GOT3 (cell line): ENCODE measurements at places on chromosomes 4 and X.

DNA sequence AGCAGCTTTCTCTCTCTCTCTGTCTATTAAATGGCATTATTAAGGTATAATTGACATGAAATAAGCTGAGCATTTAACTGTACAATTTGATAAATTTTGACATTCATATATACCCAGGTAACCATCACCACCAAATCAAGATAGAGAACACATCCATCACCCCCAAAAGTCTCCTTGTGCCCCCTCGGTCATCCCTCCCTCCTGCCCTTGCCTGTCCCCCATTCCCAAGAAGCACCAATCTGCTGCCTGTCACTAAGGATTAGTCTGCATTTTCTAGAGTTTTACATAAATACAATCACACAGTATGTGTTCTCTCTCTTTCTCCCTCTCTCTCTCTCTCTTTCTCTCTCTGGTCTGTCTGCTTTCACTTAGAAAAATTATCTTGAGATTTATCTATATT lies 25.0 kb upstream of the TMEM154 start:
- DNase-seq, result no peak

GRCh38 chr4:145681956-145682355 lies 2.0 kb downstream of the C4orf51 start:
- DNase-seq, result no peak

DNA sequence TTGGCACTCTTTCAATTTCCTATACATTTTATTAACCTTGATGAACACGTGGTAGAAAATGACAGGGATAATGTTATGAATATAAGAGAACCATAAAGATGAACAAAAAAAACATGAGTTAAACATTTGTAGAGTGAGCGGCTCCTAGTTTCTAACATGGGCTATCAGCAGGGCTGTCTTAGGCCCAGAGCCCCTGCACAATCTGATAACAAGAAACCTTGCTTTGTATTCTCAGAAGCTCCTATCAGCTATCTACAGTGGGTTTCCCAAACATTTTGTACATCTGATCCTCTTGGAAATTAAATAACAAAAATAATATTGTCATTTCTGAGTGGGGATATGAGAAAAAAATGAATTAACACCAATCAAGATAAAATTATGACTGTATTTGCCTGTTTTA lies 10.6 kb upstream of the RBPJ start:
- DNase-seq, result no peak

- DNase-seq, result peak; percentile 52
Observed at GRCh38 chrX:2928583-2929434, at the start of gene ARSD. Gene ARSD, minus strand, starts transcription at chrX:2929339. Its CDS starts 64 bp downstream, at chrX:2929275.

GRCh38 chr4:64146030-64146429 lies 263.2 kb downstream of the TECRL start:
- DNase-seq, result no peak

DNA sequence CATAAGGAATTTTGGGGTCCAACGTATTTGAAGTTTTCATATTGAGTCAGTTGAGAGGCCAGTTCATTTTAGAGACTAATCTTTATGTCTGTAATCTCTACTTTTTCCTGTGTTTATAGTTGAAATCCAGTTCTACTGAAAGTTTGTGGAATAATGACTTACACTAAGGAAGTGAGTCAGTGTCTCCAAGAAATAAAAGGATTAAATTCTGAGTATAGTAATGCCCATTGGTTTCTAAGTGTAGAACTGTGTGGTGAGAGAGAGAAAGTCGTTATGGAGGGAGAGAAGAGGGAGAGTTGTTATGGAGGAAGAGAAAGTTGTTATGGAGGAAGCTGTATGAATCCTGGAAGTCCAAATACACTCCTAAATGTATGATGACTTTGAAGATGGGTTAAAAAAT lies 264.6 kb upstream of the HAND2 start:
- no peak for DNase-seq
